ENCODE measurements at places on chromosomes 1 and 21.

- no peak for DNase-seq
Observed at GRCh38 chr21:32364796-32365195, 28.0 kb downstream of the URB1 start.

DNA sequence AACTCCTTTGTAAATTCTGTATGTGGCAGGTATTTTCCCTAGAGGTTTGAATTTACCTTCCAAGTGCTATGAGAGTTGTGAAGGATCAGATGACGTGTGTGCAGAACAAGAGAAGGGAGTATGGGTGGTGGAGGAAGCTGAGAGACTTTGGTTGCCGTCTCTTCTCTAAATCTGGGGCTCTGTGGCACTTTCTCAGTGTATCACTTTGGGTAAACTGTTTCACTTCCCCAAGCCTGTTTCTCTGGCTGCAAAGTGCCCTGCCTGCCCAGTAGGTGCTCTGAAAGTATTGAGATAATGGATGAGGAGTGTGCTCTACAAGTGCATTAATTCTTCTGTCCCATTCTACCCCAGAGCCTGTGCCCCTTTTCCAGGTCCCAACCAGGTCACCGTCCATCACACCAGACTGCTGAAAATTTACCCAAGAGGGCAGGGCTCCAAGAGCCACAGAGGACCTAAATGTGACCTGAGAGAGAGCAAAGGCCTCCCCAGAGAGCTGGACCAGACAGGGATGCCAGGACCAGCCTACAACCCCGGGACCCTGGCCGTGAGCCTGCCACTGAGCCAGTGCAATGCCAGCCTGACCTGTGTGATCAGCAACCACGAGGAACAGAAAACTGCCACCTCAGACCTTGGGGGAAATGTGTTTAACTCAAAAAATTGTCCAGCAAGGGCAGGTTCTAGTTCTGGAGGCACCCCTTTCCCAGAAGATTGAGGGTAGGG, 131.6 kb upstream of the ETV3 start:
- no peak for DNase-seq

DNA sequence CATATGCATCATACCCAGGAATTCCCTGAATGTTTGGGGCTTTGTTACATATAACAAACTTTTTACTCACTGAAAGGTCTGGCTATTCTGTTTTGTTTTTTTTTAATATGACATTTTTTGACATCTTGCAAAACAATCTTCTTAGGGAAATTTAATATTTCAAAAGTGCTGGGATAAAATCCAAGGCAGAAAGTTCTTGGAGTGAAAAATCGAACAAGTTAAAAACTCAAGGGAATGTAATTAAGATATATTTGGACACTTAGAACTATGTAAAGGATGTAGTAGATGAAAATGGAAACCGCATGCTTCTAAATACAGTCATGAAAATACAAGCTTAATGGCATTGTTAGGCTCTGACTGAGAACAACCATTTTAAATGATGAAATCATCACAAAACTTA, 8.6 kb downstream of the CHODL start:
- DNase-seq: no peak

DNA sequence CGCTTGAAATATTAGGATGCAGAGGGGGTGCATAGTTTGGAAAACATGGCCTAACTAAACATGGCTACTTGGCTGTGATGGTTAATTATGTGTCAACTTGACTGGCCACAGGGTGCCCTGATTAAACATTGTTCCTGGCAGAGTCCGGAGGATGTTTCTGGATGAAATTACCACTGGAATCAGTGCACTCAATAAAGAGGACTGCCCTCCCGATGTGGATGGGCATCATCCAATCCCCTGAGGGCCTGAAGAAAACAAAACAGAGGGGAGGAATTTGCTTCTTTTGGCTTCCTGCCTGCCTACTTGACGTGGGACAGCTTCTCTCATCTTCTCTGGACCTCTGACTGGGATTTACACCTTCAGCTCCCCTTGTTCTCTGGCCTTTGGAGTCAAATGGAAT, 79.1 kb upstream of the KCNE2 start:
- no peak for DNase-seq

GRCh38 chr1:228212966-228213844, 5.4 kb downstream of the OBSCN start:
- peak; percentile 11 for DNase-seq

GRCh38 chr1:23167353-23168078, 1.1 kb downstream of the LUZP1 start:
- no peak for DNase-seq

- DNase-seq: no peak
Observed at GRCh38 chr21:33197496-33197895, 32.2 kb upstream of the IFNAR2 start.

DNA sequence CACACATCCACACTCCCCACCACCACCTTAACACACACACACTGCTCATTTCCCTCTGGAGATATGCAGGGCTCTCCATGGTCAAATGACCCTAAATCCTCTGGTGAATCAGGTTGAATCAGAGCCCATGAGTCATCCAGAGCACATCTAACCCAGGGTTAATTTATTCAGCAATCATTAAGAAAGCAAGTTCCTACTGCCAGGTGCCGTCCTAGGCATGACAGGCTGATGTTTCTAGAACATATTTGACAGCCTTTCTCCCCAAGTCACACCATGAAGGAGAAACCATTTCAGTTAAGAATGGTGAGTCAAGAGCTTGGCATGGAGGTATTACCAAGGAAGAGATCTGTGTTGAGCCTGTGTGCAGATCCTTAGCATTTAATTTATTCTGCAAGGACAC, 194.3 kb upstream of the CAMK1G start:
- DNase-seq: no peak

DNA sequence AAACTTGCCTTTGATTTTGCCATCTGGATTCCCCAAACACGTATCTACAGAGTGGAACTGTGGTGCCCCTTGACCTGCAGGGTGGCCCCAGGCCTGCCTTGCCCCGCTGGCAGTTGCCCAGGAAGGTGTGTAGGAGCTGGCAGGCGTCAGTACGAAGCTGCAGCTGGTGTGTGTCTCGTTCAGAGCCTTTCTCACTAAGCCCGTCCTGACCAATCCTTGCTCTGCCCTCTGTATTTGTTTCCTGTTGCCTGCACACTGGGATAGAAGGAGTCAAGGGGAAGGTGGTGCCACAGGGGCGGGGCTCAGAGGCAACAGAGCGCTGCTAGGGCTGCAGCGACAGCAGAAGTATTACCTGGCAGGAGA, 5.2 kb upstream of the VSIG8 start:
- DNase-seq: peak; percentile 91

DNA sequence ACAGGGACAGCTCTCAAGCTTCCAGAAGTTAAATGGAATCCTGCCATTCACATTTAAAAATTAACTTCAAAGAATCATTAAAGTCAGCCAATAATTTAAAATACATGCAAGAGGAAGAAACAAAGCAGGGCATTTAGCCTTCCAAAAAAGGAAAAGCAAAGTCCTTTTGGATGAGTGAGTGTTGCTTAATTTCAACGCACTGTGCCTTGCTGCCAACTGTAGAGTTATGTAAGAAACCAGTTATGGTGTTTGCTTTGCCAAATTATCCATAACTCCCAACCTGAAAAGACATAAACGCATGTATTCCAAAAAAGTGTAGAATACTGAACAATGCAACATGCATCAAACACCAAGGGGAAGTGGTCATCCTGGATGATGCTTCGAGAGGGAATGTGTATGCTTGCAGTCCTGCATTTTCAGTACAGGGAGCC, 16.1 kb upstream of the KCNE1 start:
- no peak for DNase-seq
